Bronchus fibroblast of lung (primary cell): ENCODE measurements at places on chromosomes 2 and 18. TPM values are rescaled to one million over a fixed set of nuclear protein-coding genes. Genes with fewer than 3 reads are reported as not detected.

Gene DSG3
- total RNA-seq: under 0.01 TPM in 1 of 2 replicates, not detected in the other

Gene ARHGAP25
- total RNA-seq: 0.30 and 0.34 TPM in 2 replicates

Gene GATA6
- 9.8 and 10.9 TPM in 2 replicates for total RNA-seq

Gene ZDBF2
- total RNA-seq: 2.7 and 3.5 TPM in 2 replicates

Gene GALNT13
- total RNA-seq: under 0.01 and 0.15 TPM in 2 replicates

Gene DYNAP
- not detected in 2 replicates for total RNA-seq

Gene IL36G
- total RNA-seq: not detected in 2 replicates

Gene CLEC4F
- not detected in 2 replicates for total RNA-seq

Gene PAIP2B
- 0.45 and 0.67 TPM in 2 replicates for total RNA-seq

Gene ALPG
- not detected in 2 replicates for total RNA-seq
